ENCODE measurements at places on chromosomes 12 and 14. TPM values are rescaled to one million over a fixed set of nuclear protein-coding genes. Genes with fewer than 3 reads are reported as not detected.

The ANO4 gene
- not detected for total RNA-seq

The CHGA gene
- not detected for total RNA-seq

DNA sequence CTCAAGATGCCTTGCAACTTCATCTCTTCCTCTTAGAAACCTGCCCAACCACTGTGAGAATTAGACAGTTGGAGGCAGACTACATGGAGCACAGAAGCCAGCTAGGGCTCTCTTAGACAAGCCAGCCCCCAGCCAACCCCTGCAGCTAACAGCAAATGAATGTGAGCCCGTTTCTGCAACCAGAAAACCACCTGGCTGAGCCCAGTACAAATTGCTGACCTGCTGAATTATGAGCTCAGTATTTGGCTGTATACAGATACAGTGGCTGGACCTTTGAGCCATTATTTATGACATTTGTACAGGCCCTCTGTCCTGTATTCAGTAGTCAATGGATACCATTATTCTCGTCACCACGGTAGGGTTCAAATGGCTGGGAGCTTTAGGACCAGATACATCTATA is 112.9 kb downstream of the TBX5 start:
- DNase-seq = no peak

DNA sequence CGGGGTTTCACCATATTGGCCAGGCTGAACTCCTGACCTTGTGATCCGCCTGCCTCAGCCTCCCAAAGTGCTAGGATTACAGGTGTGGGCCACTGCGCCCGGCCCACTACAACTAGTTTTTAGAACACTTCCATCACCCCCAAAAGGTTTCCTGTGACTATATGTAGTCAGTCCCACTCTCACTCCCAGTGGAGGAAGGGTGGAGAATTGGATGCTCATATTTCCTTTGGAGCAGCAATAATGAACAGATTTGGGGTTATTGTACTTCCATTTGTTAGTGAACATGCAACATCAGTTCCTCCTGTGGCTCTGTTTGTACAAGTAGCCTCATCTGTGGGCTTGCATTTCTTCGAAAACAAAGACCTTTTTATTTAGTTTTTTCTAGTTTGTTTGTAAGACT is 35.8 kb downstream of the RAP1B start:
- no peak for DNase-seq
